ENCODE measurements at places on chromosomes 16 and 17.
A peak's percentile ranks its signal among the peaks of the same experiment; 100 is the strongest.

GRCh38 chr16:70740914-70741782, 55.3 kb upstream of the MTSS2 start:
- peak; percentile 72 for DNase-seq

GRCh38 chr17:38748149-38748891, at the start of gene PCGF2:
PCGF2 (minus strand) TSS chr17:38748336; CDS start chr17:38740402, 7,934 bp downstream.
- peak; percentile 92 for DNase-seq

DNA sequence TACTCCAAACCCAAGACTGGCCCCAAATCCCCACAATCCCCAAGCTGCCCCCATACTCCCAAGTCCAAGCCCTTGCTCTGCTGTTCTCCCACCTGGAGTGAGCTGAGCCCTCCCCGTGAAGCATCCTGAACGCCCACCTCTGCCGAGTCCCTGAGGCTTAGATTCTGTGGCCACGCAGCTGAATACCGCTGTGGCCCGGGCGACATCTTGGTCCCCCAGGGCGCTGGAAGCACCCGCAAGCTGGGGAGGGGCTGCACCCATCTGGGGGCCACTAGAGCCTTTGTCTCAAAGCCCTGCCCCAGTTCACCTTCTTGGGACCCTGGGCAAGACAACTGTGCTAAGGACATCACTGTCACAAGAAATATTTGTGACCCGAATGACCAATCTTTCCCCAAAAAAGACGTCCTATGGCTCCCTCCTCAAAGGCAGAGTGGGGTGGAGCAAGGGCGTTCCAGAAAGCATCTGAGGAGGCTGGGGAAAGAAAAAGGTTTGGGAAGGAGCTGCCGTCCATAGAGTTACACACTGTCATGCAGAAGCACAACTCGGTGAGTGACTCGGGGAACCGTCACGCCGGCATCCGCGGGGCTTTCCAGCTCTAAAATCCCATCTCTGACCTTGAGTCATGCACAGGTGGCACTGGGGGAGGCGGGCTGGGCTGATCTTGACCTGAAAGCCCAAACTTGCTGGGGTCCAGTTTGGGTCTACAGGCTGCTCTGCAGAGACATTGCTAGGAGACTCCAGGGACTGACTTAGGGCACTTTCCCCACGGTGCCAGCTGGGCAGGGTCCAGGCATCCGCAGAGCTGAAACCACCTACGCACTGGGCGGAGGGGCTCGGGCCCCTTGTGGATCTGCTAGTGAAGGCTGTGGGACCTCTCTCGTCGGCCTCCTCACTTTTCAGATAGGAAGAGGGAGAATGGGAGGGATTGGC, 6.6 kb downstream of the PTX4 start:
- no peak for DNase-seq

DNA sequence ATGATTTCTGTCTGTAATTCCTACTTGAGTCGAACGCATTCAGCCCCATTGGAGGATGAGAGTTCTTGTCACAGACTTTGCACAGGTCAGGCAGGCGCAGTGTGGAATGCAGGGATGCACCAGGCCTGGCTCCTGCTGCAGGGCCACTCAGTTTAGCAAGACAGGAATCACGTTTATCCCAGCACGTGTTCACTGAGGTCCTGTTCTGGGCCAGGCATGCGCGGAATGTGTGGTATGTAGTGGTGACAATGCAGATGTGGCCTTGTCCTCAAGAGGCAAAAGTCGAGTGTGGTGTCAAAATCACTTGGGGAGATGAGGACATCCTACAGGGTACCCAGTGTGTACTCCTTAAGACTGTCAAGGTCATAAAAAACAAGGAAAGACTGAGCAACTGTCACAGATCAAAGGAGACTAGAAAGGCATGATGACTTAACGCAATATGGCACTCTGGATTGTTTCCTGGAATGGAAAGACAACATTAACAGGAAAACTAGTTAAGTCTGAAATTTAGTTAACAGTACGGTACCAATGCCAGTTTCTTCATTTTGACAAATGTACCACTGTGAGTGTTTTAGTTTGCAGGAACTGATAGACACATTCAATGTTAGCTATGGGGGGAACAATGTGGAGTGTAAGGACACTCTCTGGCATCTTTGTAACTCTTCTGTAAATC, 121.5 kb upstream of the ADAMTS18 start:
- DNase-seq: peak; percentile 46

GRCh38 chr16:28025631-28026030, 37.9 kb downstream of the GSG1L start:
- no peak for DNase-seq

DNA sequence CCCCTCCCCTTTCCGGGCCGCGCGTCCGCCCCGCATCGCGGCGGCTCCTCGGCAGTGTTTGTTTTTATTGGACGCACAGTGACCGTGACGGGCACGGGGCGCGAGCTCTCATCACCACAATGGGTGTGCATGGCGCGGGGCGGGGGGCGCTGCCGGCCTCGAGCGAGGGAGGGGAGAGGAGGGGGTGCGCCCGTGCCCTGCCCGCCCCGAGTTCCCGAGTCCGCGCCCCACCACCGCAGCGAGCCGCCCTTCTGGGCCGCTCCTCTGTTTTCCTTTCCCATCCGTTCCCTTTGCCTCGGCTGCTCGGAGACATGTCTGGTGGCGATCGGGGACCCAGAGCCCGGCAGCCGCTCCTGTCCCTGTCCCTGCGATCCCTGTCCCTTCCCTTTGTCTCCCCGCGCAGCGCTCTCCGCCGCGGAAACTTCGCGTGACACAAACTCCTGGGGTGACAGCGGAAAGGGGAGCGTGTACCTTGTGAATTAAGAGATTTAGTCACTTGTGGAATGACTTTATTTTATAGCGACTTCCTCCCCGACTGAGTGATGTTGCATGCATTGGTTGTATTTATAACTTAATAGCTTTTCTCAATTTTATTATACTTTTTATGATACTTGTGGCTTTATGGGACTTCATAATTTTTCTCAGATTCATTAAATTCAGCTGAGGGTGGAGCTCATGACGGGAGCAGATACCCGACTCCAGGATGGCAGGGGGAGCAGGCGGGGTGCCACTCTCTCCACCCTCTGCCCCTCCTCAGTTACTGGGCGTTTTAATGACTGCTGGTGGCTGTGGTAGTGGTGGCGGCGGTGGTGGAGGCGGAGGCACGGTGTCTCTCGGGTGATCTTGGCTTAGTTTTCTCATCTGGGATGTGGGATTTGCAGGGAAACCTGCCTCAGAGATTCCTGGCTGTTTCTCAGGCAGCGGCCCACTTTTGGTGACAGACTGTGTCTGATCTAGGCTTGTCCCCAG, 40.8 kb downstream of the MRM1 start:
- no peak for DNase-seq

- no peak for DNase-seq
Observed at GRCh38 chr17:78981010-78981888, 1.5 kb upstream of the LGALS3BP start.

DNA sequence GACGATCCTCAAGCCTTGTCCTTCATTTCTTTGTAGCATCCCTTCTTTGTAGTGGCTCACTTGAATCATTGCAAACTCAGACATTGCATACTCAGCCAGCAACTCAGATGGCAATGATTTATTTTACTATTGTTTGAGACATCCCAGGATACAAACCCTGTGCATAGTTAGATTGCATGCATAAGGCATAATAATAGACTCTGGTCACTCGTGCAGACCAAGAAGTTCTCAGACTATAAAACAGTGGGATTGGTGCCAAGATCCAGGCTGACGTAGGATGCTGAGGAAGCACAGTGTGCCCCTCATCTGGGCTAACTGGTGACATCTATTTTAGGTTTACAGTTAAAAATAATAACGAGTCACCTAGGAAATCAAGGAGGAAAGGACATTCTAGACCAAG, 142.3 kb downstream of the PMP22 start:
- DNase-seq: peak; percentile 61

DNA sequence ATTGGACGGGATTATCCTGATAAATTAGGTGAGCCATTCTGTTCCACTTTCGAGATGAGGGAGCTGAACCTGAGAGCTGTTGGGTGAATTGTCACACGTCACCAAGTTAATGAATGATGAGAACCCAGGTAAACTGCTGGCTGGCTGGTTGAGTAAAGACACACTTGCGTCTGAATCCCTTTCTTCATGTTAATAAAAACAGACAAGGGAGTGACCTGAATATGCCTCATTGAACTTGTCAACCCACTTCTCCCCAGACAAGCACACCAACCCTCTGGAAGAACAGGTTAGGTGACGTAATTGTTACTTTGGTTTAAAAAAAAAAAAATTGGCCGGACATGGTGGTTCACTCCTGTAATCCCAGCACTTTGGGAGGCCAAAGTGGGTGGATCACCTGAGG, 400.9 kb upstream of the CDH5 start:
- DNase-seq: no peak

DNA sequence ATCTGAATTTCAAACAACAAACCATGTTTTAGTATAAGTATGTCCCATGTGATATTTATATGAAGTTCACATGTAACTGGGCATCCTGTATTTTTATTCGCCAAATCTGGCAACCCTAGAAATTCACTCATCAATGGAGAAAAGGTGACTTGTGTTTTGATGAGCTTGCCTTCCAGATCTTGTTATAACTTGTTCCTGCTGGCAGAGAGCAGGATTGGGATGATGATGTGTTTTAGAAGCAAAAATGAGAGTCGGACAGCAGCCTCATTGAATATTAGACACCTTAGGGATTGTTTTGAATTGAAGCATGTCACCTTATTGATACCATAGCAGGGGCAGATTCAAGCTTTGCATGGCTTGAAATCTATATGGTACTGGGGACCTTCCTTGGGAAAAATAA, 85.4 kb upstream of the MED13 start:
- DNase-seq: no peak

DNA sequence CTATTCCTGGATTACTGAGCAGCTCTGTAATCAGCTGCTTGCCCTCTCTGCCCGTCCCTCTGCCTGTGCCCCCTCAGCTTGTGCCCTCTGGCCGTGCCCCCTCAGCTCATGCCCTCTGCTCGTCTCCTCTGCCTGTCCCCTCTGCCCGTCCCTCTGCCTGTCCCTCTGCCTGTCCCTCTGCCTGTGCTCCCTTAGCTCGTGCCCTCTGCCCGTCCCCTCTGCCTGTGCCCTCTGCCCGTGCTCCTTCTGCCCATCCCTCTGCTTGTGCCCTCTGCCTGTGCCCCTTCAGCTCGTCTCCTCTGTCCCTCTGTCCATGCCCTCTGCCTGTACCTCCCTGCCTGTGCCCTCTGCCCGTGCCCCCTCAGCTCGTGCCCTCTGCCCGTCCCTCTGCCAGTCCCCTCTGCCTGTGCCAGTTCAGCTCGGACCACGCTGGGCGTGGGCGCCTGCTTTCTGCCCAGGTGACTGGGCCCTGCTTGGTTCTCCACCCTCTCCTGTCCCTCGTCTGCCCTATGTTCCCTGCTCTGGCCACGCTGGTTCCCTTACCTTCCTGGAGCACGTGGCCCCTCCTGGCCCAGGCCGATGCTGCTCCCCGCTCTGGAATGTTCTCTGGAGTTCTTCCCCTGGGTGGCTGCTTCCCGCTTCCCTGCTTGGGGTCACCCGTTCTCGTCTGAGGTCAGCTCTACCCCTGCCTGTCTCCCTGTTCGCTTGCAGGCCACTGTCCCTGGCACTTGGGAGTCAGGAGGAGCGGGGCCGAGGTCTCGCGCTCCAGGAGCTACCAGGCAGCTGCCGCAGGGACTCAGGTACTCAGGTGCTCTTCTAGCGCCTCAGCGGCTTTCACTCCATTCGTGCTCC, 63.9 kb downstream of the BANP start:
- no peak for DNase-seq

DNA sequence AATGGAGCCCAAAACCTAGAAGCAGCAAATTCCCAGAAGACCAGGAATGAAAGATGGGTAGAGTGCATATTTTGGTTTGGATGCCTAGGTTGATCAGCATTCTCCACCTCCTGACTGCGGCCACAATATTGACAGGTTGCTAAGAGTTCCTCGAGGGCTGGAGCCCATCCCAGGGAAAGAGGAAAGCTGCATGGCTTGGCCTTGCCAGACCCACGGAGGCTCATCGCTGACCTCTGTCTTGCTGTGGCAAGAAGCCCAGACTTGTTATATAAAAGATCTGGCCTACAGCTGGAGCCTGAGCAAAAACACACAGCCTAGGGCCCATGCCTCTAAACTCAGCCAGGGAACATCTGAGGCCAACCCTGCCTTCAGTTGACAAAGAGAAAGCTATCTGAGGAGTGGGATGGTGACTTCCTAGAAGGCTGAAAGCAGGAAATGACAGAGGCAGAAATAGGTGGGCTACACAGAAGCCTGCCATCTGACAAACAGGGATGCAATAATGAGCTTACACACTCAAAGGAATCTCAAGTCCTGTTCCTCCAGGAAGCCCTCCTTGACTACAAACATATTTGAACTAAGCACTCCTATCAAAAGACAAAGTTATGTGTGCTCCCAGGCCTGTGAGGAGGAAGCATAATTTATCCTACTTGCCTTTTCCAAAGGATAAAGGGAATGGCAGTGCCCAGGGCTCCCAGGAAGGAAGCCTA, 22.5 kb upstream of the SLC35B1 start:
- peak; percentile 32 for DNase-seq

GRCh38 chr17:28946239-28946638, 5.1 kb downstream of the PHF12 start:
- DNase-seq: peak; percentile 69

DNA sequence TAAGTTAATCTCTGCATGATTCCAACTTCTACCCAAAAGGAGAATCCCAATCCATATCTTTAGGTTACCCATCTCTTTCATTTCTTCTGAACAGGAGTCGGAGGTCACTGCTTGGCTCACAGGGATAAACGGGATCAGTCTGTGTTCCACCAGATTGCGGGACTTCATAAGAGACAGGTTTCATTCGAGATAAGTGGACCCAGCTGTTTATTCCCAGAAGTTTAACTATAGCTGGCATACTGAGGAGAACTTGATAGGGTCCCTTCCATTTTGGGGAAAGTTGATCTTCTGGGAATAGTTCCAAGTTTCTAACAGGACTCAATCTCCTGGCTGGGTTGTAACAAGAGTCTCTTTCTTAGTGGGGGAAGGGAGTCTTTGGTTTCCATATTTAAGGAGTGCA, 45.4 kb upstream of the ARL4D start:
- no peak for DNase-seq

- DNase-seq: no peak
Observed at GRCh38 chr17:78368348-78368747, 8.5 kb upstream of the SOCS3 start.

DNA sequence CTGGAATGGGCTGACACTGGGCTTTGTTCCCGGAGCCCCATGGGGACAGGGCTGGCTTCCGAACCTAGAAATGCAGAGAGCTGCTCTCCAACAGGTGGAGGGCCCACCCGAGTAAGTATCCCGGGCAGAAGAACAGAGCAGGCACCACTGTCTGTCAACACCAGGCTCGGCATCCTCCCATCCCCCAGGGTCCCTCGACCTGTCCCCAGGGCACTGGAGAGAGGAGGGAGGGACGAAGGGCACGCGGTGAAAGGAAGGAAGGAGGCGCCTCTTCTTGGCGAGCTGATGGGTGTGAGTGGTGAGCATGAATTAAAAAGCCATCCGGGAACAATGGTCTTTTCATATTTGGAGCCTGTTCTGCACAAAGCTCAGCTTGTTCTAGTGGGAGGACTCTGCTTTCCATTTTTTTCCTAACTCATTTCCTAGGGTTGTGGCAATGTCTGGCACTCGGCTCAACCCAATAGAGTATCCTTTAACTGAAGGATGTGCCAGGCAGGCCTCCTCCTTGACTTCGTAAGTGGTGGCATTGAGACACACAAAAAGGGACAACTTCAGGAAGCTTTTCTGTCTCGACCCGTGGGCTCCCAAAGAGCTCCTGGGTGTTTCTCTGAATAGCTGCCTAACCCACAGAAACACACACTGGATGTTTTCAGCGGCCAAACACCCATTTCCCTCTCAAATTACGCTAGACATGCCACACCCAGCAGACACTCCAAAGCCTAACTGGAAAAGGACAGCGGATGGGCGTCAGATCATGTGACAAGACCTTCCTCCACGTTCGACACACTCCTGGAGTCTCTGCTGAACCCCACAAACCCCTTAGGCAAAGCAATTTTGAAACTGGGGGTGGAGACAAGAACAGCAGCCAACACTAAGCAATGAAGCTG, 47.7 kb downstream of the ZFHX3 start:
- DNase-seq: peak; percentile 10

All from fibroblast of skin of right quadriceps (primary cell).